ENCODE measurements at places on chromosomes 2 and 18.

DNA sequence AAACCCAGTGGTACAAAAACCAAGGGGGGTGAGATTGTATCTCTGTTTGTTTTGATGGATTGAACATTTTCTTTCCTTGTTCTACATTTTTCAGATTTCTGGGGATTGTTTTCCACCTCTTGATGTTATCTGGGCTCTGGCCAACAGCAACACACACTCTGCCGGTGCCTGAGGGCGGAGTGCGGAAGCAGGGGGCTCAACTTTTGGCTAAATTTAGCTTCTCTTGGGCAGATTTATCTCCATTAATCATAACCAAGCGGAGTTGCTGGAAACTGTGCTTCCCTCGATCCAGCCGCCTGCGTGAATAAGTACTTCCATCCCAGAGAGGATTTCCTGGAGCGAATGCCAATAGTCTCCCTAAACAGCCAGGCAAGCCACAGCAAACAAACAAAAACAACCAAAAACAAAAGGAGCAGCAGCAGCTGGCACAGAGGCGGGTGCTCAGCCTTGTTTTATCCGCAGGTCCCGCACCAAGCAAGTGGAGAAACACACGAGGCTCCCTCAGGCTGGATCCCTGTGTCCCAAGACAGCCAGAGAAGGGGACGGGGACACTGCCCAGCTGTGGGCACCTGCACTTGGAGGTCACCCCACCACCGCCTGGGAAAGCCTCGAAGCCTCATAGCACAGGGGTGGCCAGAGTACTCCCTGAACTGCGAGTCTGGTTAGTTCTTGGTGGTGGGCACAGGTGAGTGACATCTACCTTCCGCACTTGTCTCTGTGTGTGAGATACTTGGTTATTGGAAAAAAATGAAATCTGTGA lies 143.4 kb downstream of the NDUFA10 start:
- DNase-seq = no peak

GRCh38 chr2:39216346-39217191 lies 27.2 kb downstream of the CDKL4 start:
- DNase-seq = no peak

GRCh38 chr2:181953881-181954537 lies 31.6 kb upstream of the PPP1R1C start:
- peak; percentile 46 for DNase-seq

- DNase-seq = no peak
Measured at GRCh38 chr18:70116949-70117348, 88.5 kb downstream of the RTTN start.

DNA sequence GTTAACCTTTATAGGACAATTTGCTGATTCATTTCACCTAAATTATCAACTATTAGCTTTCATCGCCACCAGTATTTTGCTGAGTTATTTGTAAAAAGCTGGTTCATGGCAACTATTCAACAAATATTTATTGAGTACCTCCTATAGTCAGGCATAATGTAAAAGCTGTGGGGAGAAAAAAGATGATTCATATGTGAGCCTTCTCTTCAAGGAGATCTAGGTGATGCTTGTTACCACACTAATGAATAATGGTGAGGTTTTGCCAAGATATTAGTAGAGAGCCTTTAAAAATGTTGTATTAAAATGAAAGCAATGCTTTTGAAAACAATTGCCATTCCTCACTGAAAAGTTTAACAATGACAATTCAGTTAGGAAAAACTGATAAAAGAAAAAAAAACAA lies 187.8 kb downstream of the ANKRD44 start:
- peak; percentile 23 for DNase-seq

DNA sequence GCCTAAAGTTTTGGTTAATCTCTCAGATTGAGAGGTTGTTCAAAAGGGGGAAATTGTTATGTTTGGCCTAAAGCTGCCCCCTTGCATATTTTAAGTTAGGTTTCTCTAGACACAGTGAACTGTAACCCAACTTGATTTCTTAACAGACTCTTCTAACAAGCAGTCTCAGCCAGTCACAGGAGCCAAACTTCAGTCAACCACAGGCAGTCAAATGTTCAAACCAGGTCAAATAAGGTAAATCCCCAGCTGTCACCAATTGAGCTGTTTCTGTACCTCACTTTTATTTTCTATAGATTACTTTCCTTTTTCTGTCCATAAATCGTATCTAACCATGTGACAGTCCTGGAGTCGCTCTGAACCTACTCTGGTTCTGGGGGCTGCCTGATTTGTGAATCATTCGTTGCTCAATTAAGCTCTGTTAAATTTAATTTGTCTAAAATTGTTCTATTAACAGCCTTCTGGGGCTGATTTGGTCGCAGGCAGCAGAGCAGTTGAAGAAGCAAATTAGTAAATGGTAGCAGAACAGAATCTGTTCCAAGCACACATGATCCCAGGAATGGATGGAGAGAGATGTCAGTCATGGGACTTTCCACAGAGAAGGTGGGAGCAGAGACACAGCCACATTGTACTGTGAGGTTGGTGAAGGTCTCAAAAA lies 16.4 kb upstream of the NFU1 start:
- DNase-seq = no peak

DNA sequence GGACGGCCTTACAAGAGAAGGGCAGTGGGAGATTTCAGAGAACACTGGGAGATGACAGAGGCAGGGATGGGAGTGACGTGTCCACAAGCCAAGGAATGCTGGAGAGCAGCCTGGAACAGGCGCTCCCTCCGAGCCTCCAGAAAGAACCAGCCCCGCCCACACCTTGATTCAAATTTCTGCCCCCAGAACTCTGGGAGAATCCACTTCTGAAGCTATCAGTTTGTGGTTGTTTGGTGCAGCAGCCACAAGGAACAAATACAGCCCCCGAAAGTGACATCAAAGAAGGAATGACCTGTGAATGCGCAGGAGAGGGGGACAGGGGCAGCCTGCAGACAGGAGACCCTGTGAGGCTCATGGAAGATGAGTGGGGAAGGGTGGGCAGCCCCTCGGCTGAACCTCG lies 67.3 kb downstream of the TWIST2 start:
- no peak for DNase-seq

DNA sequence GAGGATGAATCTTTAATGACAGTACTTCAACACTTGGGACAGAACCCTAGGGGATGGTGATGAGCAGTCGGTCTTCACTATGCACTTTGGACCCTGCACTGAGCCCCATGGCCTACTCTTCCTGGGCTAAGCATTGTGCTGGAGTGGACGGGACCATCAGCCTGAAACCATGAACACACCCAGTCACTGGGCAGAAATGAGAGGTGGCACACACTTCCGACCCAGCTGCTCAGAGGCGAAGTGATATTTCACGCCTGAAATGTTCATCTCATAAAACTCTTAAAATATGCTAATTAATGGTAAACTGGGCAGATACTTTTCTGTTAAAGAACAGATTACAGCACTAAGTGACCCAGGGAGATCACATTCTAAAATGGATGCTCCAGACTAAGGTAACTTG lies 150.3 kb upstream of the NDUFV2 start:
- no peak for DNase-seq

DNA sequence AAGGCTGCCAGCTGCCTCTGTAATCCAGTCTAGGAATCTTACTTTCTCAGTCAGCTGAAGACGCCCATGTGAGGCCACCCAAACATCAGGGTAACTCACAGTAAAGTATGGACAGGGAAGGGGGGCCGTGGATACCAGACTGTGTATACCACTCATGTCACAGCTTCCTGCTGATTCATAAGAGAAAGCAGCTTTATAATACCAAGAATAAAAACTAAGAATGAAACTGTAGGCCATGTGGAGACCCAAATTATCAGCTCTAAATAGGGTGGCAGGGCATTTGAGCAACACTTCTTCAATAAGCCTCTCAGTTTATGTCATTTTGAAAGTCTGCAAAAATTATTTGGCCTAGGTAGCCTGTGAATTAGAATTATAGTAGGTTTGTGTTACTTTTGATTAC lies 115.0 kb upstream of the CDCA7 start:
- no peak for DNase-seq

DNA sequence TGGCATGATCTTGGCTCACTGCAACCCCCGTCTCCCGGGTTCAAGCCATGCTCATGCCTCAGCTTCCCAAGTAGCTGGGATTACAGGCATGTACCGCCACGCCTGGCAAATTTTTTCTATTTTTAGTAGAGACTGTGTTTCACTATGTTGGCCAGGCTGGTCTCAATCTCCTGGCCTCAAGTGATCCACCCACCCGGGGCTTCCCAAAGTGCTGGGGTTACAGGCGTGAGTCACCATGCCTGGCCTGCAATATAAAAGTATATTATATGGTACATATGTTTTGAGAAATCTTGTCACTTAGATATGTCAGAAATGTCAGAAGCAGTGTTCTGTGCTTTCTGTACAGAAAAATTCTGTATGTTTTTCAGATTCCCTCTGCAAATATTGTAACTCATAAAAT lies 19.2 kb upstream of the XPO1 start:
- DNase-seq = no peak

- no peak for DNase-seq
Measured at GRCh38 chr2:150097901-150098531, 389.5 kb downstream of the RND3 start.

- no peak for DNase-seq
Measured at GRCh38 chr18:57744211-57744694, 58.9 kb downstream of the ATP8B1 start.

DNA sequence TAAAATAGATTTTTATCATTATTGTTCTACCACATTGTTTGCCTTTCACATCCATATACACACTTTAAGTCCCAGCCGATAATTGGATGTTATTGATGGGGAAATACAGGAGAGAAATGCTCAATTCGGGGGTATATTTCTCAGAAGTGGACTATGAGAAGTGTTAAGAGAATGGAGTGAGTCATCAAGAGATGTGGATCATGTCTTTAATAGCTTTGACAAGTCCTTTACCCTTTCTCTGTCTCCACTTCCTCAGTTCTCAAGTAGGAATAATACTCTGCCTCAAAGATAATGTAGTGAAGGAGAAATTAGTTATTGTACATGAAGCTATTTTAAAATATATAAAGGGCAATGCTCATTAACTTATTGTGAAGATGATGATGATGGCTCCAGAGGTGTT lies 1017.6 kb upstream of the PIK3C3 start:
- DNase-seq = no peak

- no peak for DNase-seq
Measured at GRCh38 chr18:40529478-40529877, 1425.6 kb upstream of the PIK3C3 start.

- no peak for DNase-seq
Measured at GRCh38 chr2:237324405-237324831, 89.5 kb downstream of the COL6A3 start.

GRCh38 chr18:55869556-55870501 lies 281.8 kb upstream of the TCF4 start:
- no peak for DNase-seq

DNA sequence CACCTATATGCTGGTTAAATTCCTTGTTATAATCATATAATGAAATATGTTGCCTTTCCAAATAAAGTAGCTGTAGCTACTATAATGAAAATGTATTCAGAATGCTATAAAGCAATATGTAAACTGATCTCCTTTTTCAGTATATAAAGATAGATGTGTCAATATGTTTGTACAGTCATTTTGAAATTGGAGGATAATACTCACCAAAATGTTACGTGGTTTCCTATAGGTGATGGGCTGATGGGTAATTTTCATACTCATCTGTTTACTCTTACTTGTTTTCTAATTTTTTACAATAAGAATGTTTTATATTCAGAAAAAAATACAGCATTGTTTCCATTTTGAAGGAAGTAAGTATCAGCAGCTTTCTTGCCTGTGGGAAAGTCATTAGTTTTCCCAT lies 70.2 kb downstream of the PRKRA start:
- no peak for DNase-seq

Data from astrocyte of the cerebellum (primary cell).